HuH-7 (cell line): ENCODE measurements at places on chromosomes 16 and 17.
A peak's percentile ranks its signal among the peaks of the same experiment; 100 is the strongest.

- no peak for DNase-seq
Observed at GRCh38 chr17:34733333-34733732, 154.0 kb downstream of the TMEM132E start.

- DNase-seq, result no peak
Observed at GRCh38 chr17:17897442-17897841, 60.7 kb upstream of the SREBF1 start.

GRCh38 chr17:81908793-81909192 lies 2.4 kb downstream of the PCYT2 start:
- DNase-seq, result no peak

- DNase-seq, result no peak
Observed at GRCh38 chr16:1759511-1759910, 11.8 kb downstream of the NME3 start.

DNA sequence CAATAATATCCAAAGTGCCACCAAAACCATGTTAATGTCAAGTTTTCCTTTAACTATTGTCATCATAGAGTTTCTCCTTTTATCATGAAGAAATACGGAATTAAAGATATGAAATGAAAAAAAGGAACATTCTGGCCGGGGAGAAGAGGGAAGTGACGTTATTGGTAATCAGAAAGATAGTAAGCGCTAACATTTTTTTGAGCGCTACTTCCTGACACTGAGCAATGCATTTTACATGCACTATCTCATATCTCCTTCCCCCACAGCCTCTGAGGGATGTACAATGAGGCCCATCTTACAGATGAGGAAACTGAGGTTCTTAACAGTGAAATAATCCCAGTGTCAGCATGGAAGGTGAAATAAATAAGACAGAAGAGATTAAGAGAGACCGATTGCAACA lies 410.9 kb downstream of the SOX9 start:
- DNase-seq, result no peak

GRCh38 chr17:50806141-50806643 lies 29.2 kb upstream of the WFIKKN2 start:
- DNase-seq, result peak; percentile 43

DNA sequence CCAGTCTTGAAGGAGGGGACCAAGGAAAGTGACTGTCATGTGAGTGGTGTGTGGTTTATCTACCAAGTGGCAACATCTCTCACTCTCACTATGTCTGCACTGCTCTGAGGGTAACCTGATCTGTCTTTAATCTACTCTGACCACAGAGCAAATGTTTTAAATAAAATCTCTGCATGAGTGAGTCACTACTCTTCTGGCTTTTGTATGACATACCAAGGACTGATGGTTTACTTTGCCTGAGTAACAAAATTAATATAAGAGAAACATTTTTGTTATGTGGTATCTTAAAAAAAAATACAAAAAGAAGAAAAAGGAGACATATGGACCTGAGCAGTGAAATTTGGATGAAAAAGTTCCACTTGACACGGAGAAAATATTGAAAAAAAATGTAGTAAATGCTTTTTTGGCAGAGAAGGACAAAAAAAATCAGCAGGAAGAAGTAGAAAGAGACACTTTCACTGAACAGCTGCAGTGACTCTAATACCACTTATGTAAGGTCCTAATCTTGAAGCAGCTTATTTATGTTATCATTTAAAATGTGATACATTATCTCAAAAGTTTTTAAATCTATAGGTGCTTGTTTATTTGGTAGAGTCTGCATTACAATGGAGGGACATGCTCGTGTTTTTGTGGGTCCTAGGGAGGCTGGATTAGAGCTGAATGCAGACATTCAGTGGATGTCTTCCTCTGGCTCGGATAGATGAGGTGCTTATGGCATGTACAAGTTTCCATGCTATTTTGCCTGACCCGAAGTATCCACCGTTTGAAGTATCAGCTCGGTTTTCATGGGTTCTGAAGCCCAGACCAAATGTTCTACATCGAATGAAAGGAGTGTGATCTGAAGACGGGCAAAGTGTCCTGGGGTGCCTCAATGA lies 240.7 kb downstream of the MAP2K6 start:
- DNase-seq, result no peak

- DNase-seq, result no peak
Observed at GRCh38 chr17:29562615-29563014, 4.2 kb downstream of the ABHD15 start.

GRCh38 chr17:8124350-8125153 lies 646 bp upstream of the HES7 start:
- no peak for DNase-seq

GRCh38 chr16:11384184-11384955 lies 39.1 kb downstream of the RMI2 start:
- no peak for DNase-seq

DNA sequence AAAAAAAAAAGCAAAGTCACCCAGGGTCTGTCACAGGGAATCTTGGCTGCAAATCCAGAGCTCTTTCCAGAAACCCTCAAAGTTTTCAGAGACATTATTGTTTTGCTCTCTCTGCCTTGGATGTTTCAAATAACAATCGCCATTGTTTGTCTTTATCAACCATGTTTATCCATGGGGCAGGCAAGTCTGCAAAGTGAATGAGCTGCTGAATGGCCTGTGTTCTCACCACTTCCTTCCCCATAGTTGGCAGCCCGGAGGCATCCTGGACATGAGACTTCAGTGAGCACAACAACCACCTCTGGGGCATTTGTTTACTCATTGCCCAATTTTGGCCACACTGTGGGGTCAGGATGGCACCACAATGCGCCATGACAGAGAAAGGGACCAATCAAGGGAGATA lies 53.1 kb upstream of the USP7 start:
- no peak for DNase-seq

GRCh38 chr16:9042964-9043680 lies 48.3 kb upstream of the HAPSTR1 start:
- DNase-seq, result no peak

DNA sequence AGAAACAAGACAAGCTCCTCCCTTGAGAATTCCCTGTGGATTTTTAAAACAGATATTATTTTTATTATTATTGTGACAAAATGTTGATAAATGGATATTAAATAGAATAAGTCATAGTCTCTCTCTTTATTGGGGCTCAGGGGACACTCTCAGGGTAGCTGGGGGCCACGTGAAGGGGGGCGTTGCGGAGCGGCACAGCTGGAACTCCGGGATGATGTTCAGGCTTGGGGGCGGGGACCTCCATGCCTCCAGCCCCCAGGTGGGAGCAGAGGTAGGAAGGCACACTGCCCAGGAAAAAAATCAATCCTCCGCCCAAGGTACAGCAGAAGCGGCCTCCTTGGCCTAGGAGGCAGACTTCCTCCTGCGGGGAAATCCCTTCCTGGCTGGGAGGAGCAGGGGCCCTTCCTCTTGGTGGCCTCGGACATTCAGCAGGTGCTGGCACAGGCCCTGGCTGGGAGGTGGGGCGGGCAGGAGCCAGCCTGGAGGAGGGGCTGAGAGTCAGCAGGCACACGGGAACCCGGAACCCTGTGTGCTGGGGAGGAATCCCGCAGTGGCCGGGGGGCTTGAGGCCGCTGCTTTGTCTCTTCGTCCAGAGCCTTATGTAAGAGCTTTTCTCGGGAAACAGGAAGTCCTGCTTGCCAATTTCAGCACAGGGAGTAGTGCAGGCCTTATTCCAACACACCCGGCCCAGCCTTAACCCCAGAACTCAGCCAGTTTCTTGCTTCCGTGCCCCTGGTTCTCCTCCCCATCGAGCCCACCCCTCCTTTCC lies 591 bp upstream of the TNFSF13 start:
- no peak for DNase-seq

GRCh38 chr17:40314584-40314956 lies 5.6 kb downstream of the RARA start:
- DNase-seq, result no peak

- no peak for DNase-seq
Observed at GRCh38 chr17:5958850-5959249, 111.3 kb upstream of the WSCD1 start.

- DNase-seq, result no peak
Observed at GRCh38 chr17:36598951-36599401, 2.4 kb upstream of the MRM1 start.

- DNase-seq, result no peak
Observed at GRCh38 chr17:1905190-1905913, 75.5 kb downstream of the RPA1 start.

- peak; percentile 30 for DNase-seq
Observed at GRCh38 chr16:22641131-22641628, 130.5 kb downstream of the NPIPB5 start.

DNA sequence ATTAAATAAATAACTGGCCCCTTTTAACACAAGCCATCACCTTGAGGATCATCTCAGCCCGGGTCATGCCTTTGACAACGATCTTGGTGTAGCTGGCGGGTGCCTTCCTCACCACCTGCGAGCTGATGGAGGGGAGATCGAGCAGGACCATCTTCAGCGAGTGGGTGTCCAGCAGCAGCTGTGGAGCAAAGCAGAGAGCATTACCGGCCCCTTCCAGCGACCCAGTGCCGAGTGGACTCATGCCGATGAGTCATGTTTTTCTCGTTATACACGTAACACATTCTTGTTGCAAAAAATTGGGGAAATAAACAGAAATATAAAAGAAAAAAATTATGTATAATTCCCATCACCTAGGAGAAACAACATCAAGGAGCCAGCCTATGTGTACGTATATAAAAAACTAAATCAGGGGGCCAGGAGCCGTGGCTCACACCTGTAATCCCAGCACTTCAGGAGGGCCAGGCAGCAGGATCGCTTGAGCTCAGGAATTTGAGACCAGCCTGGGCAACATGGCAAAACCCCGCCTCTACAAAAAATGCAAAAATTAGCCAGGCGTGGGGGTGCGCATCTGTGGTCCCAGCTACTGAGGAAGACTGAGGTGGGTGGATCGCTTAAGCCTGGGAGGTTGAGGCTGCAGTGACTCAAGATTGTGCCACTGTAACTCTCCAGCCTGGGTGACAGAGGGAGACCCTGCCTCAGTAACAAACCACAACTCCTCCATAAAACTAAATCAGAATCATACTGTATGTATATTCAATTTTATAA lies 169.1 kb upstream of the RPH3AL start:
- DNase-seq, result no peak

DNA sequence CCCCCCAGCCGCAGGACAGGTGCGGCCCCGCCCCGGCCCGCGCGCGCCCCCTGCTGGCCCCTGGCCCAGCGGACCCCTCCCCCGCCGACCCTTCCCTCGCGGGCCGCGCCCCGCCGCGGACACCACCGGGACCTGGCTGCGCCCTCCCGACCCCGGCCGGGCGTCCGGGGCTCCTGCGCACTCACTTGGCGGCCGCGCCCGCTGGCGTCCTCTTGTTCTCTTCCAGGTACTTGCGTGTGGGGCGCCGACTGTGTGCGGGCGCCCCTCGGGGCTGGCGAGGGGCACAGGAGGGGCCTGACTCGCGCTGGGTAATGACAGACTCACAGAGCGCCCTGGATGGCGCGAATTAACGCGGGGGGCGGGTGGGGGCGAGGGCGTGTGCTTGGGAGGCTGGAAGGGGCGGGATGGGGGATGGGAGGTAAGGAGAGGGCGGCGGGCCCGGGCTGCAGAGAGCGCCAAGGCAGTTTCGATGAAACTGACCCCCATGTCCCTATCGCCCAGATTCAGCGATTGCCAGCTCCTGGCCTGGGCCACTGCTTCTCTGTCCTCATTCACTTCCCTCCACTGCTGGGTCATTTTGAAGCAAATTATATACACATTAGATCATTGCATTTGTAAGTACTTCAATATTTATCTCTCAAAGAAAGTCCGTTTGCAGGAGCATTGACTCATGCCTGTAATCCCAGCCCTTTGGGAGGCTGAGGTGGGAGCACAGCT lies 445 bp upstream of the DBNDD1 start:
- DNase-seq, result peak; percentile 89

DNA sequence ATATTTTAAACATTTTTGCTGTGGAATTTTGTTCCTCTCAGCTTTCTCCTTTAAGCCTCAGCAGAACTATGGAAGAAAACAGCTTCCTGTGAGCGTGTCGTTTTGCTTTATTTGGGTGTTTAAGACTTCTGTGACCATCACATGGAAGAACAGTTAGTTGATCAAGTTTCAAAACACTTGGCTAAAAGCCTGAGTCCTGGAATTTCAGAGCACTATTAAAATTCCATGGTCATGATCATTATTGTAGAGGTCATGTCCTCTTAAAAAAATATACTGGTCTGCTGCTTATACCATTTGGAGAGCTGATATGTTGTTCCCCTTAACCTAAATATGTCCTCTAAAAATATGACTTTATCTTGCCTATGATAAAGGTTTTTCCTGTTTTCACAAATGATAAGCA lies 12.6 kb upstream of the CDR2 start:
- DNase-seq, result no peak

DNA sequence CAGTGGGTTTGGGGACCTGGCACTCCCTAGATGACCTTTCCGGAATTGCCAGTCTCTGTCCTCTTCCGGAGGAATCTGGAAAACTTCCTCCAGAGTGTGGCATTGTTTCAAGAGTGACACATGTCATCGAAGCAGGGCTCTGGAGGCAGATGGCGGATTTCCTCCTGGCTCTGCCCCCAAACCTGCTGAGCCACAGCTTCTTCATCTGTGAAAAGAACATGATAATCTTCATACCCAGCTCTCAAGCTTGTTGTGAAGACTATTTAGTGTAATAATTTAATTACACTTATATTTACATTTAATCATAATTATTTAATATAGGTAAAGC lies 19.7 kb upstream of the TEX2 start:
- DNase-seq, result no peak

- no peak for DNase-seq
Observed at GRCh38 chr17:29080965-29081364, 38.0 kb downstream of the PIPOX start.

DNA sequence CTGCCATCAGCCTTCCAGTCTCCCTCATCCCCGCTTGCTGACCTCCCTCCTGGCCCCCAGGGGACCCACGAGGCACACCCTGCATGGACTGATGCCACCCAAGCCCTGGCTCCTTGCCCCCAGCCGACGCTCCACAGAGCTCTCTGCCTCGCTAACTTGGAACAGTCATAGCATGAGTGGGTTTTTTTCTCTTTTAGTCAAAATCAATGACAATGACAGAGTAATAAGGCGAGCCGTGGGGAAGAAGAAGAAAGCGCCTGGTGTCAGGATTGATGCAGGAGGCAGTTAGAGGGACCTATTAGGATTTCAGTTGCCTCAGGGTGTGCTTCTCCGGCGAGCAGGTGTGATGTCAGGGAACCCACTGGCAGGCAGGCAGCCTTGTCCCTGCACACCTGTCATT lies 176.3 kb upstream of the TNRC6C start:
- DNase-seq, result no peak

GRCh38 chr16:74480150-74481029 lies 59.1 kb upstream of the CLEC18B start:
- DNase-seq, result peak; percentile 75

GRCh38 chr16:71513302-71513701 lies 12.9 kb upstream of the CHST4 start:
- no peak for DNase-seq

DNA sequence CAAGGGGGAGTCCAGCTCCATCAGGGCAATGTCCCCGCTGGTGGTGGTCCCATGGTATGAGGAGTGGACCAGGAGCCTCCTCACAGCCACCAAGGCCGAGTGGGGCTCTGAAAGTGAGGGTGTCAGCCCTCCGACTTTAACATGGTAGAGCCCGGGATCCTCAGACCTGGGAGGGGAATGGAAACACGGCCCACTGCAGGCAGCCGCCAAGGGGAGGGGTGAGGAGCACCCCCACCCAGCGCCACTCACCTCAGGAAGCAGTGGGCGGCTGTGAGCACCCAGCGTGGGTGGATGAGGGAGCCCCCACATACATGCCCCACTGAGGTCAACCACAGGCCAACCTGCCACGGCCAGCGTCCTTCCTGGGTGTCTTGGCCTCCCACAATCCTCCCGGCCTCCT lies 10.8 kb downstream of the ZG16B start:
- no peak for DNase-seq

GRCh38 chr16:11211977-11212797 lies 43.8 kb downstream of the SOCS1 start:
- DNase-seq, result no peak
